MM.1S (cell line): ENCODE measurements at places on chromosomes 7 and 10.

DNA sequence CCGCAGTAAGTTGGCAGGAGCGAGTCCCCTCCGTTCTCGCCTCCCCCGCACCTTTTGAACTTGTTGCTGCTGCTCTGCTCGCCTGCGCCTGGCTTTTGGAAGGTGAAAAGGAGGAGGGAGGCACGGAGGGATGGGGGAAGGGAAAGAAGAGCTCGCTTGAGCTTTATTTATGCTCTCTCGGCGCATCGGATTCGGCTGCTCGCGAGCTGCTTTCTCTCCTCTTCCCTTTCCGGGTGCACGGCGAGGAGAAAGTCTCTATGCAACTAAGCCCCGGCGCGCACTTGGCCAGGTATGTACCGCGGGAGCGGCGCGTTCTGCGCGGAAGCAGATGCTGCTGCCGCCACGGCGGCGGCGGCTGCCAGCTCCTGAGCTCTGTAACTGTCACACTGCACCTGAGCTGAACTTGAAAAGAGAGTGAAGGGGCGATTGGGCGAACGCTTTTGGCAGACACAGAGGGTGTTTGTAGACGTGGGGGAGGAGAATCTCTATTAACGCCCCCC, 551 bp downstream of the KCND2 start:
- peak; percentile 92 for DNase-seq

DNA sequence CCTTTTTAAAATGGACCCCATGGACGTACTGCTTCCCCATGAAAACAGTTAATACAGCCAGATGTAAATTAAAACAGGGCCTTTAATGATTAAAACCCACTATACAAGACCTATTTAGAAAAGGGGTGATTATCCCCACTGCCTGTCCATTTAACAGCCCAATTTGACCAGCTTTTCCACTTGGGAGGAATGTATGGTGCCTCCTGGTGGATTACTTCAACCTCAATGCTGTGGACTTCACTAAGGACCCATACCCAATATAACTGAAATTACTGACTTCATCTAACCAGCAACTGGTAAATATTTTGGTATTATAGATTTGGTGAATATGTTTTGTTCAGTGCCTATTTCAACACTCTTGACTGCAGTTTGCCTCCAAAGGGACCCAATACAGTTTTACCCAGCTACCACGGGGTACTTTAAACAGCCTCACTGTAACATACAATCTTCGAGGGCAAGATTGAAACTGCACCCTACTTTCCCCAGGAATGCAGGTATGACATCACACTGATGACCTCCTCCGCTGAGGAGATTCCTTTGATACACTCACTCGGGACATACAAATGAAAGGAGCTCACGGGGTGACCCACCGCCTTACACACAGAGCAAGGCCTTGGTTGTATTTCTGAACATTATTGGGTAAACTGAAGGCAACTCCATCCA, 192.8 kb downstream of the DNAJC1 start:
- DNase-seq = no peak

DNA sequence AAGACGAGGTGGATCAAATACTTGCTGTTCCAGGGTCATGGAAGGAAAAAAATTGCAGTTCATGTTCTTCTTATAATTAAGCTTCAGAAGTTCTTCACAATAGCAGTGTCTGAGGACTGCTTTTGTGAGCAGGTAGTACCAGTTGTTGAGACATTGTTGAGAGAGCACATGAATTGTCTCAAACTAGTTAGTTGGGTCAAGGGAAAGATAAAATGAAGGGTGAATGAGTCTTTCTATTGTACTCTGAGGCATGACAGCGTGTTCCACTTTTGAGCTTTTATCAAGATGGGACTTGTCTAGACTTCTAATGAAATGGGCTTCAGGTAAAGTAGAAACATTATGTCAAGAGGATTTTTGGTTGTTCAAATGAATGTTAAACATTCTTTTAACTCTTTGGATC, 26.0 kb downstream of the KAT6B start:
- no peak for DNase-seq

DNA sequence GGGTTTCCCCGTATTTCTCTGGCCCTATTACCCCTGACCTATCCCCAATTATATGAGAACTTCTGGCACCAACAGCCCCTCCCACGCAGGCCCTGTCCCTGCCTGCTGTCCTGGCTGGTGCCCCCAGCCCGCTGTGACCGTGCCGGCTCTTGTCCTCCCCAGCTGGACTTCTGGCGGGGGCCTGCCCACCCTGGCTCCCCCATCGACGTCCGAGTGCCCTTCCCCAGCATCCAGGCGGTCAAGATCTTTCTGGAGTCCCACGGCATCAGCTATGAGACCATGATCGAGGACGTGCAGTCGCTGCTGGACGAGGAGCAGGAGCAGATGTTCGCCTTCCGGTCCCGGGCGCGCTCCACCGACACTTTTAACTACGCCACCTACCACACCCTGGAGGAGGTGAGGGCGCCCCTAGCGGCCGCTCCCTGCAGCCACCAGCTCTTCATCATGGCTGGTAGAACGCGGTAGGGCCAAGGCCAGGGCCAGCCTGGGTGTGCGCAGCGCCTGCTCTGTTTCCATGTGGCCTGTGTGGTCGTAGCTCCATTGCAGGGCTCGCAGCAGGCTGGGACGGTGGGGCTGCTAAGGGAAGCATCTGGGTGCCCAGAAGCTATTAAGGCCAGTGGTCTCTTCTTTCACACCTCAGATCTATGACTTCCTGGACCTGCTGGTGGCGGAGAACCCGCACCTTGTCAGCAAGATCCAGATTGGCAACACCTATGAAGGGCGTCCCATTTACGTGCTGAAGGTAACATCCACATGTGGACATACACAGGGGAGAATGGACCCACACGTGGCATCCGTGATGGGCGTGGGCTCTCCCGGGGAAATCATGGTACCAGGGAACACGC, 1.4 kb downstream of the CPA1 start:
- DNase-seq = no peak

DNA sequence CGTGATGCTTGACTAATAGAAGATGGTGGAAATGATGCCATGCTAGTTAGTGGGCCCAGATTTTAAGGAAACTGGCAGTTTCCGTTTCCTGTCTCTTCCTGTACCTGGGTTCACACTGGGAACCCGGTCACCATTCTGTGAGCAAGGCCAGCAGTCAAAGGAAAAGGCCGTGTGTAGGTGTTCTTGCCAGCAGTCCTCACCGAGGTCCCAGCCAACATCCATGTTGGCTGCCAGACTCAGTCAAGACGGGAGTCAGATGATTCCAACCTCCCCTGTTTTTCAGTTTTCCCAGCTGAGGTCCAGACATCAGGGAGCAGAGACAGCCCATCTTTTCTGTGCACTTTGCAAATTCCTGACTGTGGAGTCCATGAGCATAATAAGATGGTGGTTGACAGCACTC, 15.2 kb upstream of the PILRB start:
- no peak for DNase-seq

DNA sequence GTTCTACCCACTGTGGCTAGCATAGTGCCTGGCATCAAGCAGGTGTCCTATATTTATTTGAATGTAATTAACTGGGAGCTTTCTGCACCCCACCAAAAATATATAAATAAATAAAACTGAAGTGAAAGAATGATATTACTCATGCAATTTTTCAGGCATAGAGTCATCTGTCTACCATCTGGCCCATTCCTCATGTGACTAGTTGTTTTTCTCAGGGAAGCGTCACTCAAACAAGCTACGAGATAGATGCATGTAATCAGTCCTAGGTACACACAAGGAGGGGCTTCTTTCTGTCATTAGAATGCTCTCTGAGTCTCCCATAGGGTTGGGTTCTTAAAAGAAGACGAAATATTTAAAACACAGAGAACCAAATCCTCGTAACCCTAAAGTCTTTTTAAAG, 255.5 kb upstream of the KMT2E start:
- DNase-seq = no peak

DNA sequence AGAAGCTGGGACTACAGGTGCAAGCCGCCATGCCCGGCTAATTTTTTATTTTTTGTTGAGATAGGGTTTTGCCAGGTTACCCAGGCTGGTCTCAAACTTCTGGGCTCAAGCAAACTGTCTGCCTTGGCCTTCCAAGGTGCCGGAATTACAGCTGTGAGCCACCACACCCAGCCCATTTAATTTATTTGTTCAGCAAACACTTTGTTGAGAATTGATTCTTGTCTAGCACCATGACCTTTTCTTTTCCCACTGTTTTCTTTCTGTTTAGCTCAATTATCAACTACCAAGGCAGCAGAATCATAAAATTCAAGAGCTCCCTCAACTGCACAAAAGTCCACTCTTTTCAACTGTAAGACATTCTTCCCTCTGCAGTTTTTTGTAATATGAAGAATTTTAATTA, 47.8 kb upstream of the PARD3 start:
- DNase-seq = no peak

GRCh38 chr10:7960108-7960507, 94.4 kb upstream of the GATA3 start:
- DNase-seq = no peak

DNA sequence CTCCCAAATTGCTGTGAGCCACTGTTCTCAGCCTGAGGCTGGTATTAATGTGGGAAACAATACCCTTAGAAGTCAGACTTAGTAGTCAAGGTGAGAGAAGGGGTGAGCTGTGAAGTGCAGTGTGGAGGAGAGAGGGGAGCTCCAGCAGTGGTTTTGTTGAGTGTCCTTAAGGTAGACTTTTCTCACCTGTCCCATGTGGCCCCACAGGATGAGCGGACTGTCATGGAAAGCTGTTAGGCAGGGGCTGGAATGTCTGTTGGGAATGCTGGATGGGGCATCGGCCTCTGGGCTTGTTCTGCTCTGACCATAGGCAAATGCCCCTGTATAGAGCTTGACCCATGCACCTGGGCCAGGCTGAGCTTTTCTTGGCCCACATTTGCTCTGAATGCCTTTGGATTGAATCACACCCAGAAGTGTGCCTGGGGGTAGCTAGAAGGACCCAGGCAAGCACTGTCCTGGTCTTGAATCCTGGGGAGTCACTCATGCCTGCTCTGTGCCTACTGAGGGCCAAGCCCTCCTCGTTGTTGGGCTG, 36.3 kb upstream of the SH2D4B start:
- DNase-seq = no peak

DNA sequence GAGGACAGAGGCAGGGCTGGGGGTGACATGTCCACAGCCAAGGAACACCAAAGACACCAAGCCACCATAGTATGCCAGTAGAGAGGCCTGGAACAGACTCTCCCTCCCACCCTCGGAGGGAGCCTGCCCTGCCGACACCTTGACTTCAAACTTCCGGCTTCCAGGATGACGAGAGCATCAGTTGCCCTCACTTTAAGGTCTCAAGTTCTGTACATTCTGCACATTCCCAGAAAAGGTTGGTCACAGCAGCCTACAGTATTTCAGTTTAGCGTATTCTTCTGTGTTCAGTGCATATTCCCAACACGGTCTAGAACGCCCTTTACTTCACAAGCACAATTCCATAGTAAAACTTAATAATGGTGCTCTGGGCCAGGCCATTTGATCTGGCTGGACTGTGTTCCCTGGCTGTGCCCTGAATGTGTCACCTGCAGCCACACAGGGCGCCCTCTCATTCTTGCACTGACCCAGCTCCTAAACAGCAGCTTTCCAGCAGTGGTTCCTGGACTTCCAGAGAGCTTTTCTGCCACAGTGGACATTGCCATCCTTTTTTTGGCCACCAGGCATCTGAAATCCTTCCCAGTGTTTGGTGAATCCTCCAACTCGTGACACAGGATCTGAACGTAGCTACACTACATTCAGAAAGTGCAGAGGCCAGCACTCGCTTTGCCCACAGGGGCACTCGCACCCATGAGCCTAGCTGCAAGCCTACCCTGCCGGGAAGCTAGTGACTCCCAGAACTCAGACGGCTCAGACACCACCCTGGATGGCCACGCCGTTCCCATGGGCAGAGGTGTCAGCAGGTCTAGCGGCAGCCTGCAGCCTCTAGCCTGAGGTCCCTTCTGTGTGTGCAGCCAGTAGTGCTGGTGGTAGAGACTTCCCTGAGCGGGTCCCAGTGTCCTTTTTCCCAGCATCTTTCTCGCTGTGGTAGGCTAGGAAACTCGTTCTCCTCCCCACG, 36.4 kb upstream of the INSIG1 start:
- no peak for DNase-seq

- no peak for DNase-seq
These were observed 149.8 kb downstream of the TAX1BP1 start for GRCh38 chr7:27889800-27890199.

DNA sequence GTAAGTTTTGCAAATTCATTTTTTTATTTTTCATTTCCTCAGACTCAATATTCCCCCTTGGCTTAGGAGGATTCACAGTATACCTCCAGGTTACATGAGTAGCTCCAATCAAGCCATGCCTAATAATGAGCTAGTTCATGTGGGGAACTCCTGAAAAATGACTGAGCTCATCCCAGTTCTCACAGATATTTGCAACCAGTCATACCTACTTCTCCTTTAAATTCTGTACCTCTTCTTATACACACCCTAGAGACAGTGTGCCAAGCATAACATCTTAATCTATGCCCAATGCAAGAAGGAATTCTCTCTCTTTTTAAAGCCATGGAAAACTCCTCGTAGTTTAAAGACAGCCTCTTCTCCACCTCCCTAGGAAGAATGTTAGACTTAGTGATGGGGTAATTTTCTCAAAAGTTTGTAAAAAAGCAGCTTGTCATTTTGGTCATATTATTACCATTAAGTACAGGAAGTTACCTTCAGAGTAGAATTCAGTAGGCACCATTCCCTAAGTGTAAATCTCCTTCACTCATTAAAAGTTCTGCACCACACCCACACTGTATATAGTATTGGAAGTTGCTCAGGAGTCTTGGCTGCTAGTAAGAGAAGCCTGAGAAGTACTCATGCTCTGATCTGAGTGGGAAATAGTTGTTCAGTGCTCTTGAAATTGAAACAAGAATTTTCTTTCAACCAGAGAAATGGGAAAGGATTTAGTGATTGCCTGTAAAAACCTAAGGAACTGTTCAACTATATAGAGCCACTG, 72.7 kb downstream of the PTPRZ1 start:
- DNase-seq = no peak

DNA sequence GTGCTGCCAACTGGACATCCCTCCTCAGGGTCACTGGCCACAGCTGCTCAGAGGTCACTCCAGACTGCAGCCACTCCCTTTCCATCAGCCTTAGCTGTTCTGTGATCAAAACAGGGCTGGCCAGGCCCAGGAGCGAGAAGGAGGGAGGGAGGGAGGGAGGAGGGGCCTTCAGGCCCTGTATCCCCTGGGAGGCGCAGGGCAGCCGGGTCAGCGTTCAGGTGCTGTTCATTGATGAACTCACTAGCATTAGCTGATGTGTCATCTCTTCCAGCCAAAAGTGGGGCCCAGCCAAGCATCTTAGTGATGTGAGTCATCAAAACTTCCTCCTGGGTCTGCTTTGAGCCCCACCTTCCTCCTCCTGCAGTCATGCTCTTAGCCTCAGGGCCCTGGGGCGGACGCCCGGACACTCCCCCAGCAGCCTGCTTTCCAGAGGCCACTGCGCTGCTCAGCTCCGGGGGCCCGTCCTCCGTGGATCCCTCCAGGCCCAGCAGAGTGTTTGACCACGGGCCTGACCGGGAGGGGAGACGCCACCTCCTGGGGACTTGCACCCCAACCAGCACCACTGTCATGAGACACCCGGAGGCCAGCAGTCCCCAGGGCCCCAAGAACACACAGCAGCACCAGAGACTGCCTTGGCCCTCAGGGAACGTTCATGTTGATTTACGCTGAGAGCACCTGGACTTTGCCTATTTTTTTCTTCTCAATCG, 149.2 kb downstream of the PRKAG2 start:
- no peak for DNase-seq
